Left renal cortex interstitium (tissue), 4 donors: ENCODE measurements at places on chromosomes 1 and 21.
A peak's percentile ranks its signal among the peaks of the same experiment; 100 is the strongest.

DNA sequence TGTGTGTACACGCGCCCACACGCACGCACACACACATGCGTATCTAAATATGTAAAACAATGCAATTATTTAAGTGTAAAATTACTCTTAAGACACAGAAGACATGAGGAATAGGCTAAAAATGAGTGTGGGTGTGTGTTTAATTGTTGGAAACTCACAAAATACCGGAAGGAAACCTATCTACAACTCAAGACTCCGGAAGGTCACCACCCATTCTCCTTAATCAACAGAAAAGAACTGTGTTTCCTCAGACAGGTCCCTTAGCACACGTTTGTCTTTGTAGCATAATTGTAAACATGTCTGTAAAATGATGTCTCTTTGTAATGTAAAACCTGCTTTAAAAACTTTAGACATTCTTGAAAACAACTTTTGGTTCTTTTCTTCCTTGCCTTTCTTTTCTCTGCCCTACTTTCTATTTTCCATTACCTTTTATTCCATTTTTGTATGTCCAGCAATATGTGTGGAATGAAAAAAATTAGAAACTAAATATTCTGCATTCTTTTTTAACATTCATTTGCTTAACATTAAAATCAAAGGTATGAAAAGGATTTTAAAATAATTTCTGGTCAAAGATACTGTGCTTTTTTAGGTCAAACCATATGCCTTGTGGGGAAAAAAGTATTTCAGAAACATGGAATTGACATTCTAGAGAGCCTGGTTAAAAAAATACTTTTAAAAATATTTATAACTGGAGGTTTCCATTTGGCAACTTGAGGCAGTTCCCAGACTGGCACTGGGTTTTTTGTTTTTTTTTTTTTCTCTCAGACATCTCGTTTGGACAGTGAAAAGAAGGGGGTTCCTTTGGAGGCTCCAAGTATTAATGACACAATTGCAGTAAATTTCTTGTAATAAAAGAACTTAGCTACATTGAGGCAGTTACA, 46.2 kb downstream of the ATP5PF start:
- no peak for DNase-seq

GRCh38 chr1:240271081-240271480, 179.4 kb downstream of the FMN2 start:
- DNase-seq: no peak

GRCh38 chr1:147622731-147623130, 47.6 kb downstream of the ACP6 start:
- no peak for DNase-seq

- no peak for DNase-seq
Measured at GRCh38 chr1:76940571-76941335, 73.5 kb downstream of the ST6GALNAC5 start.

DNA sequence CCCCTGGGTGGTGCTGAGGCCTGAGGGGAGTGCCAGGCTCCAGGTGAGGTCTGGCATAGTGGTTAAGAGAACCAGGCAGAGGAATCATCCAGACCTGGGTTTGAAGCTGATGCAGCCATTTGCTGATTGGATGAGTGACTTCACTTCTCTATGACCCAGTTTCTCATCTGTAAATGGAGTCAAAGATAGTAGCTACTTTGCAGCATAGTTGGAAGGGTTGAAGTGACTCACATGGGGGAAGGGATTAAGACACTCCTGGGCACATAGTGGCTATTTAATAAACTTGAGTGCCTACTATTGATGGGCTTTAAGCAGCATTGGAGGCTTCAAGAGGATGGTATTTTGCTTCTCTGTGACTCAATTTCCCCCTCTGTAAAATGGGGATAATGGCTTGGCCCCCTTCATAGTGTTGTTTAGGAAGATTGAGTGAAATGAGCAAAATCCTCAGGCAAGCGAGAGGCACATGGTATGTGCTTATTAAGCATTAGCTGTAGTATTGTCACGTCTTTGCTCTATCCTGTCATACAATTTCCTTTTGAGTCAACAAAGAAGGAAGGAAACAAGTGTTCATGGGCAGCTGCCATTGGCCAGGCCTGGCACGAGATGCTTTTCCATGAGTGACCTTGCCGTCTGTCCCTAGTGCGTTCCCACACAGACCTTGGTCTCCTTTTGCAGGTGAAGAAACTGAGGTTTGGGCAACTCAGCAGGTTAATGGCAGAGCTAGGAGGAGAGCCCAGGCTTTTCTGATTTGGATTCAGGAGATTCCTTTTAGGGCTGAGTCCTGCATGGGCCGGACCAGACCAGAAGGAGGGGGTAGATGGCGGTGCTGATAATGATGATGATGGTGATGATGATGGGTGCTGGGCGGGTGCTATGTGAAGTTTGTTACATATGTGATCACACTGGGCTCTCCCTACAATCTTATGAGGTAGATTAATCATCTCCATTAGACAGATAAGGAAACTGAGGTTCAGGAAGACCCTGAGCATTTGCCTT, 131.1 kb upstream of the WNT4 start:
- DNase-seq: no peak

- DNase-seq: no peak
Measured at GRCh38 chr21:42575111-42575510, 61.5 kb downstream of the SLC37A1 start.

- DNase-seq: no peak
Measured at GRCh38 chr21:14058566-14058965, 152.2 kb downstream of the LIPI start.

GRCh38 chr1:34590211-34590623, 164.6 kb upstream of the GJB5 start:
- no peak for DNase-seq

DNA sequence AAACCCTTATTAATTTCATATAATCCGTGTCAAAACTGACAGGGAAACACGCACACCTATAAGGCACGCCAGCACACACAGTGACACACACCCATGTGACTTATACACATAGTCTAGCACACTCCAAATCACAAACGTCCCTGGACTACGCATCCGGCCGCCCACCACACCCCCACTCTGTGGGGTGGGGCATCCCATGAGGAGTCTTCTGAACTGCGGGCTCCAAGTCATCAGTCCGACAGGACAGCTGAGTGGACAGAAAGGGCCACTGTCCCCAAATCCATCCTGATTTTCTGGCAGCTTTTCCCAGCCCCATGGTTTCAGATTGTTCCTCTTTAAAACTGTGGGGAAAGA, 829 bp downstream of the PEA15 start:
- DNase-seq: no peak

DNA sequence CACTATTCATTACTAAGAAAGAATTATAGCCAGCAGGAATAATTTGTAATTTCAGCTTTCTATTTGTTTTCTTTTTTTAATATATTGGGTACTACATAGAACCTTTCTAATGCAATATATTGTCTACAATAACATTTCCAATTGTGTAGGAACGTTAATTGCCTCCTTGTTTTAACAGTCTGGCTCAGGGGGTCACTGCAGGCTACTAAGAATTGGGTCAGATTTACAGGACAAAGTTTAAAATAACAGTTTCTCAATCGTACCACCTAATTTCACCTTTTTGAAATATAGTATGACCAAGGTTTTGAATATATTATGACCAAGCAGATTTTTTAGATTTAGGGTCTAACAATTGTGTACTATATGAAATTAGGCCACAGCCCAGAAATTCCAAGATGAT, 2.4 kb downstream of the CFH start:
- no peak for DNase-seq

GRCh38 chr1:227317523-227318015, 723 bp downstream of the CDC42BPA start:
- DNase-seq: no peak

- no peak for DNase-seq
Measured at GRCh38 chr1:220921498-220921897, 42.3 kb downstream of the HLX start.

- no peak for DNase-seq
Measured at GRCh38 chr1:153793973-153794615, 18.9 kb downstream of the SLC27A3 start.

GRCh38 chr1:59393211-59394180, 96.6 kb downstream of the FGGY start:
- peak; percentile 81 for DNase-seq

- no peak for DNase-seq
Measured at GRCh38 chr1:94562519-94563260, 21.1 kb upstream of the F3 start.

GRCh38 chr21:36518883-36519492, 39.1 kb upstream of the CLDN14 start:
- DNase-seq: no peak

DNA sequence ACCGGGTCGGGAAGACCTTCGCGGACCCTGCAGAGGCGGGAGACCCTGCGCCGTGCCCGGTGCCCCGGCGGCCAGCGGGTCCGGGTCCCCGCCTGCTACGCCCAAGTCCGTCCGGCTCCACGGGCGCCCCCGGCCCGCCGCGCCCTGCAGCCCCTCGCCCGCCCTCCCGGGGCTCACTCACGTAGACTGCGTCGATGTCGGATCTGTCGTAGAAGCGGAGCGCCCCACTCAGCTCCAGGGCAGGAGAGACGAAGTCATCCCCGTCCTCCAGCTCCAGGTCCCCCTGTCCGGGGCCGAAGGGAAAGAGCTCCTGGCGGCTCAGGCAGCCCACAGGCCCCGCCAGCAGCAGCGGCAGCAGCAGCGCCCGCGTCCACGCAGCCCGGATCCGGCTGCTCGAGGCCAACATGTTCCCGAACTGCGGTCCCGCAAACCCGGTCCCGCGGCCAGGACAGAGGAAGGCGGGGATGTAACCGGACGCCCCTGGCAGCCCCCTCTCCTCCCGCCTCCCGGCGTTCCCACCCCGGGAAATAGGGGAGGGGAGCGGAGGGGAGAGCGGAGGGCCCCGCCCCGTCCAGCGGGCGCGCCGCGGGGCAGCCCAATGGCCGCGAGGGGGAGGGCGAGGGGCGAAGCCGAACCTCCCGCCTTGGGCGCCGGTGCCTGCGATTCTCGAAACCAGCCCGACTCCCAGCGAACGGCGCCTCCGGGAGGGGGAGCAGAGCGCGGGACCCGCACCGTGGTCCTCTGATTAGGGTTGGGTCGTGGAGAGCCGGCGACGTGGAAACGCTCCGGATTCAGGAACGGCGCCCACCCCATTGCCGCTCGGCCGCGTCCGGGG, at the start of gene NID1:
NID1 (minus strand) TSS at position 417 of the 835 bp plus-strand sequence; CDS start at position 406, 11 bp downstream.
- DNase-seq: peak; percentile 70
